AG04449 (cell line): ENCODE measurements at places on chromosomes 3 and 15.

GRCh38 chr3:1908651-1909445 is 189.8 kb upstream of the CNTN4 start:
- no peak for DNase-seq

DNA sequence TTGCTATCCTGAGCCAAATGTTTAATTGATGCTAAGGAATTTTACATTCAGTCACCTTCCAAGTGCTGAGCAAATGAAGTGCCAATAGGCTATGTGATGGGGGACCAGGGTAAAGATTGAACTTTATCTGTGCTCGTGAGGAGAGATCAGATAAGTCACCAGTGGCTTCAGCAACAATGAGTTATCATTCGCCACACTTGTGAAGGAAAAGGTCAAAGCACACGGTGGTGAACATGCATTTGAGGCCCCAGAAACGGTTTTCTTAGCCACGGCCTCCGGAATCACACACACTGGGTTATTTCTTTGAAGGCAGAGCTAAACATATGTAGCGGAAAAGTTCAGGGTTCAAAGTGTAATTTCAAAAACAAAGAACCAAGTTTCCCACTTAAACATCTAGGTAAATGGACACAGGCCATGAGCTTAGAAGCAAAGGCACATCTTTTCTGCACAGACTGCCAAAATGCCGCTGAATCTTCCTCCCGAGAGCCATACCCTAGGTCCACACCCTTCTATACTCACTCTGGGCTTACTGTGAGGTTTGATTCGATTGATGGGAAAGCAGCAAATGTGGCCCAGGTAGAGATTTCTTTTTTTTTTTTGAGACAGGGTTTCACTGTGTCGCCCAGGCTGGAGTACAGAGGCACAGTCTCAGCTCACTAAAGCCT is 268.5 kb downstream of the SHQ1 start:
- DNase-seq: no peak

GRCh38 chr15:56913670-56914069 is 4.8 kb upstream of the TCF12 start:
- no peak for DNase-seq

- no peak for DNase-seq
Measured at GRCh38 chr3:137509354-137510045, 254.6 kb upstream of the SOX14 start.
